ENCODE measurements at places on chromosomes 16 and 17.
A peak's percentile ranks its signal among the peaks of the same experiment; 100 is the strongest.

DNA sequence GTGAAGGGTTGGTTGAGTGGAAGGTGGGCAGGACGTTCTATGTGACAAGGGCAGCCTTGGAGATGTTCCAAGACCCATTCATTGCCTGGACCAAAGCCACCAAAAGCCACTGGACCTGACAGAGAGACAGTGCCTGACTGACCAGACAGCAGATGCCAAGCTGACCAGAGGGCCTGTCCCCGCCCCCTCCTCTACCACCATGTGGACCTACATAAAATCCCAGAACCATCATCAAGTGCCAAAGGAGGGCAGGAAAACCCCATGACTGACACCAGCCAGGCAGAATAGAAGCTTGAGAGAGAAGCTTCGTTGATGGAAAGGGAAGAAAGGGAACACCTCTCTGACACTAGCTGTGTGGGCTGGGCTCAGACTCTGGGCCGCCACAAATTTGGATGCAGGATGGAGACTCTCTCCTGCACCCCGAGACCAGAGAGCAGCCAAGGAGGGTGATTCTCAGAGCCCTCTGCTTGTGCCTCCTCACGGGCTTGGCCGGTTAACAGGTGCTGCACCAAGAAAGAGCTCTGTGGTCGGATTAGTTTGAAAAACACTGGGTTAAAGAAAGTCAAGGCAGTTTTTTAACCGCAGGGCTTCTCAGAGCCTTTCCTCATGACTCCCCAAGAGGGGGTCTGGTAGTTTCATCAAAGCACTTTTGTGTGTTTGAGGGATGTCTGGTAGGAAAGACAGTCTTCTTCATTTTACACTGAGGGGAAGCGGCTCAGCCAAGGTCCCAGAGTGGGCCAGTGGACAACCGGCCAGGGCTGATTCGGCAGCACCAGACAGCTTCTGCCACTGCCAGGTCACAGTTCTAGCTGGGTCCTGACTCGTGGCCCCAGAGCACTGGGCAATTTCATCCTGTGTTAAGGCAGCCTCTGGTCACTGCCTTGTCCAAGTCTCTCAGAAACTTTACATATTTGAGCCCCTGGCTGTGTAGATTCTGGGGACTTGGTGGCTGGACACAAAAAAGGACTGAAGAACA lies 1.7 kb downstream of the TNFRSF13B start:
- no peak for DNase-seq

DNA sequence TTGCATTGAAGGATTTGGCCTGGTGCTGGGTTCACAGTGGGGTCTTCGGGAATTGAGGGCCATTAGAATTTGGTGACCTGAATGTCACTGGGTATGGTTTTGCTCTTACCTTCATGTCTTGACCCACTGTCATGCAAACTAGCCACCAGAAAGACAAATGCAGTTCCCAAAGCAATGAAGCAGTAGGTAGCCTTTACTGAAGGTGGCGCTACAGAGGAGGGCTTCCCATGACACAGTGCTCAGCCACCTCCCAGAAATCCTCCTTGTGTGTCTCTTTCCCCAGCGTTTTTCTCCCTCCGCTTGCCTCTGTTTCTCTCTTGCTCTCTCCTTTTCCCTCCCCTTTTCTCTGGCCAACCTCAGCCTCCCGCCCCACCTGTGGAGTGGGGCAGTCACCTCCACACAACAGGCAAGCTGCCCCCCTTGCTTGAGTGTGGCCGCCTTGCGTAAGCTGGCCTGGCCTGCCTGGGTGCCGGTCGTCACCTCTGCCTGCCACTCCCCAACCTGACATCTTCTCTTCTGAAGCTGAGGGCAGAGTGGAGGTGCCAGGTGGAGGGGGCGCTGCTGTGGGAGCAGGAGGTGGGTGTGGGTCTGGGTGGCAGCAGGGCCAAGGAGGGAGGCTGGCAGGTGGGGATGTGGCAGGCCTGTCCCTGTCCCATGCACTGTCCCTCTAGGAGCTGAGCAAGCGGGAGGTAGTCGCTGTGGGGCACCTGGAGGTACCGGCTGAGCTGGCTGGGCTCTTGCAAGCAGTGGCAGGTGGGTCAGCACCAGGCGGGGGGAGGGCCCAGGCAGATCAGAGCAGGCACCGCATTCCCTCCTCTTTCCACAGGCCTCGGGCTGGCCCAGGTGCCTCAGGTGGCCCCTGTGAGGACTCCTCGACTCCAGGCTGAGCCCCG lies 34.7 kb downstream of the MYO15A start:
- DNase-seq: no peak

DNA sequence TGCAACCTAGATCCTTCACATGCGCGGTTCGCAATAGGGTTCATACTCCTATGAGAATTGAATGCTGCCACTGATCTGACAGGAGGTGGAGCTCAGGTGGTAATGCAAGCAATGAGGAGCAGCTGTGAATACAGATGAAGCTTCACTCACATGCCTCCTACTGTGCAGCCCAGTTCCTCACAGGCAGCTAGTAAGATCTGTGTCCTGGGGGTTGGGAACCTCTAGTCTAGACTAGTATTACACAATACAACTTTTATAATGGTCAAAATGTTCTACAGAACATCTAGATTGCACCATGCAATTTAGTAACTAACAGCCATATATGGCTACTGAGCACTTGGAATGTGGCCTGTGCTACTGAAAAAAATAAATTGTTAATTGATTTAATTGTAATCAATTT lies 26.7 kb downstream of the ABCA5 start:
- no peak for DNase-seq

DNA sequence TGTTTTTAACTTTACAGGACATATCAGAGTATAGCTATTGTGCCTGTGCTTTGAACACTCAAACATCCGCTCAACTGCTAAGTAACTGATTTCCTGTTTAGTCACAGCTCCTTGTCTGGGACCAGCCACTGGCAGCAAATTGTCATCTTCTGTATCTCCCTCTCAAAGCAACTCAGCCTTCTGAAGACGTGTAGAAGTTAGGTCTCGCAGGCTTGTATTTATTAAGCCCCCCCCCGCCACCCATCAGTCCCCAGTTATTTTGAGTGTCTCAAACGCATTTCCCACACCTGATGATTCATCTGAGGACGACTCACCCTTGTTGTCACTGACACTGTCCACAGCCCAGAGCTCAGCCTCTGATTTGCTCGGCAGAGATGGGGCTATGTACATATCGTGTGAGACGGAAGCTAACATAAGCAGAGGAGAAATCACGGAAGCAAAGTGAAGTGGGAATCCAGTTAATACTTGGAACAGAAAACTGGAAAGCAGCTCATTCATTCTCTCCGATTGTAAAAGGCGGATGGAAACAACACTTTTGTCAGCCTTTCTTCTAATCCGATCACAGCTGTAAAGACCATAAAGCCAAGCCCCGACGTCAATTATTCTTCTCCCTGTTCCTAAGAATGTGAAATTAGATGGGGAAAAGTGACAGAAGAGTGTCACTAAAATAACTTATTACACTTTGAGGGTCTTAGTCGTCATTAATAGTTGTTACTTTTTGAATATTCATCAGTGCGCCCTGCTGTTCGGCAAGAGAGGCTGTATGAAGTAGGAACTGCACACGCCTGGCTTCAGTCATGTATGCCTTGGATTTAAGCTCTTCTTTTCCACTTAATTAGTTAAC lies 64.2 kb downstream of the PITPNC1 start:
- DNase-seq: peak; percentile 60

GRCh38 chr17:27438348-27438998 lies 17.8 kb upstream of the KSR1 start:
- DNase-seq: no peak

DNA sequence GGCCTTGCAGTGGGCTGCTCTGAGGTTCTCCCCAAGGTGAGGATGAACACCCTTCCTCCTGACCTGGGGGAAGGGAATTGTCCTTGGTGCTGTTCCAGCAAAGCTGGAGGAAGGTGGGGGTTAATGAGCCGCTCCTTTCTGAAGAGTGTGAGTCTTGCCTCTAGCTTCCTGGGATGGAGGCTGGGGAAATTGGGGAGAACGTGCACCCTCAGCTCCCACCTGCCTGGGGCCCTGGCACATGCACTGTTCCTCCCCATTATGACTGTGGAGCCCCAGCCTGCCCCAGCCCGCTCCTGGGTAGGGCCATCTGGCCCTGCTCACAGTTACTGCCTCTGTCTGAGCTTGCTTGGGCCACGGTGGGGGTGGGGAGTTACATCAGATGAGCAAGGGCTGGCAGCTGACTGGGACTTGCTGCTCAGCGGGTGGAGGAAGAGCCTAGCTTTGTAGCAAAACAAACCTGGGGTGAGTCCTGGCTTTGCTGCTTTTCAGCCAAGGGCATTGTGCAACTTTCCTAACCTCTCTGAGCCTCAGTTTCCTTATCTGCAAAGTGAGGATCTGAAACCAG lies 11.1 kb downstream of the TNS4 start:
- DNase-seq: no peak

GRCh38 chr17:896953-897661 lies 82.5 kb downstream of the NXN start:
- no peak for DNase-seq

- DNase-seq: peak; percentile 9
These were observed 64.2 kb downstream of the SPECC1 start for GRCh38 chr17:20073055-20073979.

DNA sequence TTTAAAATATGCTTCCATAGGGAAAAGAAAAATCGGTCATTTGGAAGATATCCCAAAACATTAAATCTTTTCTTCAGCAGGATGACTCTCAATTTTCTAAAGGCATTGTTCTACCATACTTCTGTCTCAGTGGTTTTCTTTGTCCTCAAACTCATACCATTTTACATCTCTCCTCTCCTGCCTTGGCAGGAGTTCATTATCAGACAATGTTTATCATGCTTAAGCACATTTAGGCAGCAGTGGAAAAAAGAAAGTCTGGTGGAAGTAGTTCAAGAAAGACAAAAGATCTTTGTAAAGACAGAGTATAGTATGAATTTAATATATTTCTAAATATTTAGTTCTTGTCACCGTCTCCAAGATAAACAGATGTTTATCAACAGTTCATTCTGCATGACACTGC lies 68.2 kb downstream of the CDK12 start:
- DNase-seq: no peak

All from stimulated activated CD8-positive, alpha-beta memory T cell treated with anti-CD3 and anti-CD28 coated beads, Interleukin-12 subunit alpha, Interleukin-12 subunit beta, amount 100 ng/mL, for 4 hours (primary cell).